ENCODE measurements at places on chromosomes 3 and 15. TPM values are rescaled to one million over a fixed set of nuclear protein-coding genes. Genes with fewer than 3 reads are reported as not detected.

Gene ISLR
- 37.4 TPM for total RNA-seq

DNA sequence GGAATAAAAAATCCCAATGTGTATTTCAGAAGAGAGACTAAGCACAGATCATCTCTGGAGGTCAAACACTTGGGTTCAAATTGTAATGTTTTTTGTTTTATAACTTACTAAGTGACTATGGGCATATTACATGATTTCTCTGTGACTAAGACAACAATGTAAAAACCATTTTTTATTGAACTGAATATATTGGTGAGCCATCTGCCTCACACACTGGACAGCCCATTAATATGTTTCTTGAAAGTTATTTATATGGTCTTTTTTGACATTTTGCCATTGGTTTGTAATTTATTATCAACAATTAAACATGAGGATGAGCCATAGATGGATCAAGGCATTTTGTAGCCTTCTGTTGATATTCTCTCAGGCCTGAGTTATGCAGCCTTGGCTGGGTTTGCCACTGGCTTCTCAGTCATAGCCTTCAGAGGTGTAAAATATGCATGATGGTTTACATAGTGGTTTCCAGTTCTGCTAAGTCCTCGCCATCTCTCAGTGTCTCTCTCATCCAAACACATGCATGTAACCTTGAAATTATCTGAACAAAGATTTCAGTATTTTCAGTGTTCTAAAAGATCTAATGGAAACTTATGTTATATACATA lies 997.2 kb downstream of the DIPK2A start:
- DNase-seq: no peak

Gene C2CD4B
- 2.8 TPM for total RNA-seq

DNA sequence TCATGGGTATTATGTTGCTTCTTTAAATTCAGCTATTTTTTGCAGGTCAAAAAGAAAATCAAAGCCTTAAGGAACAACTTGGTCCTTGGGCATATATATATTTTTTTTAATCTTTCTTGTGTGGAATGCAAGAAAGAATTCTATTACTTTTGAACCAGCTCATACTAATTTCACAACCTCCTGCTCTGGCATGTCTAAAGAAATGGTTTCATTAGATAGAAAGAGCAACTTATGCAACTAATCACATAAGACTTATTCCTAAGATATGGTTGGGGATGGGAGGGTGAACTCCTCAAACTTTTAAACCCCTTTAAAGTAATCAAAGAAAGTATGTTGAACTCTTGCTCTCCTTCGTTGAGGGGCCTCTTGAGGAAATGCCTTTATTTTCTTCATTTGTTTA lies 114.9 kb downstream of the GMNC start:
- no peak for DNase-seq

Gene EBLN2
- total RNA-seq: 11.0 TPM

GRCh38 chr3:52456169-52456799 lies 880 bp downstream of the NISCH start:
- no peak for DNase-seq

Gene DNASE1L3
- total RNA-seq: 6.1 TPM

Gene SHC4
- 0.55 TPM for total RNA-seq

DNA sequence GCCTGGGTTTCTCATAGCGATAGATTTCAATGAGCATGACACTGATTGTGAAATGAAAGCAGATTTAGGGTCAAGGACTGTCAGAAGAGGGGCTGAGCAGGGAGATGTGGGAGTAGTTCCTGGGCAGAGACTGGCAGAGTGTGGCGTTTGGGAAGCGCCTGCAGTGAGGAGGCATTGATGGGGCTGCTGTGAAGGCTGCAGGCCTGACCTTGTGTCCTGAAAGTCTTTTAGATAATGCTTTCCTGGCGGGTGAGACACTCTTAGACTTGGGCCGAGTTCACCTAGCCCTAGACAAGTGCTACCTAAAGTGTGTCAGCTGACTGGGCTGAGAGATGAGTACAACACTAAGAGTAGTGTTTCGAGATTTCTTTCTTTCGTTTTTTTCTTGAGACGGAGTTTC lies 20.7 kb downstream of the USP13 start:
- no peak for DNase-seq

DNA sequence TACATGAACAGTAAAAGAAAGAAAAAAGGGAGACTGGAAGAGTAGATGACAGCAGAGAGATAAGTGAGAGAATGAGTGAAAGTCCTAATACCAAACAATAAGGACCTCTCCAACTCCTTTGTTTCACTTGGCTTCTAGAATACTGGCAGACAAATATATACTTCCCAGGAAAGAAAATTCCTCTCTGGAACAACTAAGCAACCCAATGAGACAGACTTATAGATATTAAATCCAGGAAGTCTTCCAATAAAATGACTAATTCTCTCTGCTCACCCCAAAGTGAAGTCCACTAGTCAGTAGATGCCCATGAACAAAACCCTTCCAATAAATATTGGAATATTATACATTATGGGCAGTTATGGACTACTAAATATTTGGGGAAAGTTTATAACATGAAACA lies 114.2 kb downstream of the NEDD4 start:
- no peak for DNase-seq

GRCh38 chr3:46052531-46052930 lies 25.2 kb upstream of the XCR1 start:
- DNase-seq: no peak

Gene ZNF385D
- total RNA-seq: 28.5 TPM

Gene KNL1
- total RNA-seq: 1.2 TPM

DNA sequence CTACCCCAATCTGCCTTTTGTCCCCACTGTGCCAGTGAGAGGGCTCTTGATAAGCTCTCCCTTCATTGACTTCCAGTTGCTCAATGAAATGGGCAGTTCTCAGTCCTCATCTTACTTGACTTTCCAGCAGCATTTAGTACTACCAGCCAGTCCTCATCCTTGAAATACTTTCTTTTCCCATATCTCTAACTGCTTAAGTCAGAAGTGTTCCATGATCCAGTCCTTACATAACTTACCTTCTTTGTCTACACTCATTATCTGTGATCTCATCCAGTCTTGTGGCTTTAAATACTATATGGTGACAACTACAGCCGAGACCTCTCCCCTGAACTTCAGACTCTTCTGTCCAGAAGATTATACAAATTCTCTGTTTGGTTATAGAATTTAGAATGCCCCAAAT lies 28.7 kb downstream of the RARRES1 start:
- no peak for DNase-seq

DNA sequence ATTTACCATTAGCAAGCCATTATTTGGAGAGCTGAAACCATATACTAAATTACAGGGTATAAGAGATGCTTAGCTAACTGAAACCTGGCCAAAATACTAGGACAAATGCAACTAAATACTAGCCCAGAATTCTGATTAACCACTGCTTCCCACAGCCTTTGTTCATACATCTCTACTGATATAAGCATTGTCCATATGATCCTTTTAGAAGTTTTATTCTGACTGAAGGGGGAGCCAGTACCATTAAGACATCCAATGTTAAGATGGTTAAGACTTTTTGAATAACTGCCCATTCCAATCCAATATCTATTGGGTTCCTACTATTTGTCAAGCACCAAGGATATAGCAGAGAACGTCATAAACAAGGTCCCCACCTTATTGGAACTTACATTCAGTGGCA lies 421.3 kb downstream of the FOXP1 start:
- DNase-seq: no peak

Gene CNTN3
- 24.5 TPM for total RNA-seq

Gene CCDC54
- total RNA-seq: not detected

- DNase-seq: no peak
Measured at GRCh38 chr3:53646723-53647122, 152.3 kb downstream of the CACNA1D start.

All from ureter (tissue), 1 donor.